ENCODE measurements at places on chromosomes 5 and 9.

- DNase-seq: no peak
Observed at GRCh38 chr9:111876179-111876578, 20.4 kb upstream of the UGCG start.

DNA sequence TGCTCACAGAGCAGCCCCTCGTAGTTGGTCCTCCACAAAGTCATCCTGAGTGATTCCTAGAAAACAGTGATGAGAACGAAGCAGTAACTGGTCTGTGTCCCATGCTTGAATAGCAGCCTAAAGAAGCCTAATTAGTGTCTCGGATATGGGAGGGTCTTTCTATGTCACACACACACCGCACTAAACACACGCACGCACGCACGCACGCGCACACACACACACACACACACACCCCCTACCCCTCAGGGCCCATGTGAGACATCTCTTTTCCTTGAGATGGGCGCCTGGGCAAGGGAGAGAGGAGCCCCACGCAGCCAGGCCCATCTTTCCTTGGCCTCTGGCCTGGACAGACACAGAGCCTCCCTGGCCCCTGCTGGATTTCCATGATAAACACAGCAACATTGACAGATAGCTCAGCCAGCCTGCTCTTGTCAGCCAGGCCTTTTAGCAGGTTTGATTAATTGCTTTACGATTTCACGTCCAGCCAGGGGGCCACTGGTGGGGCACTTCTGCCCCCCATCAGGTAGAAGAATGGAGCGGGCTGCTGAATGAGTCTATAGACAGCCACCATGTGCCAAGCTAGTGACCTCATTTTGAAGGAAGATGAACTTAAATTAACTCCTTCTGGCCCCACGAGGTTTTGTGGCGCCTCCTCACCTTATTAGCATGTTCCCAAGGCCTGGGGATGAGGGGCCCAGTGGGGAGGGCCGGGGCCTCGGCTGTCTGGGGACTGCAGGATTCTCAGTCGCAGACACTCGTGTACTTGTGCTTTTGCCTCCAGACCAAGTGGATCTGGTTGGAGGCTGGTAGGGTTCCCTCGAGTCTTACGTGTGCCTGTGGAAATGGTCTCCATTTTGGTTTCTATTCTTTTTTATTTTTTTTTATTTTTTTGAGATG, 36.2 kb upstream of the PRDM12 start:
- no peak for DNase-seq

- DNase-seq: no peak
Observed at GRCh38 chr5:166581826-166582225, 1709.6 kb upstream of the WWC1 start.

GRCh38 chr9:130789747-130790672, 45.0 kb upstream of the ABL1 start:
- DNase-seq: no peak

GRCh38 chr5:132354381-132355139, 14.9 kb upstream of the SLC22A5 start:
- DNase-seq: no peak

DNA sequence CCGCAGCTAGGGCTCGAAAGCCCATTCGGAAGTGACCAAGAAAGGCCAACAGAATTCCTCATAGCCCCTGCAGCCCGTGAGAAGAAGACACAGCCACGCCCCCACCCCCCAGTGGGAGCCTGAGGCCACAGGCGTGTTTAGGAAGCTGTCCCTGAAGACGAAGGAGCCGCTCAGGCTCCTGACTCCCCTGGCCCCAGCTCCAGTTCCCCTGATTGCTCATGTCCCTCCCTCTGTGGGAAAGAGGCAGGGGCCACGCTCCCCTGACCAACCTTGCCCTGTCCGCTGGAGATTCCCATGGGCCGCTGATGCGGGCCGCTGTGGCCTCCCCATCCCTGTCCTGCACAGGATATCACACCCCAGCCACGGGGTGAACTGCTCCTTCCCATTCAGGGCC, 13.6 kb downstream of the ROPN1L start:
- DNase-seq: no peak

- DNase-seq: no peak
Observed at GRCh38 chr9:69207503-69207902, 33.4 kb downstream of the TJP2 start.

- DNase-seq: no peak
Observed at GRCh38 chr5:7663808-7664207, 187.1 kb downstream of the CFAP90 start.

- DNase-seq: no peak
Observed at GRCh38 chr9:124940521-124940893, 376 bp downstream of the GOLGA1 start.

DNA sequence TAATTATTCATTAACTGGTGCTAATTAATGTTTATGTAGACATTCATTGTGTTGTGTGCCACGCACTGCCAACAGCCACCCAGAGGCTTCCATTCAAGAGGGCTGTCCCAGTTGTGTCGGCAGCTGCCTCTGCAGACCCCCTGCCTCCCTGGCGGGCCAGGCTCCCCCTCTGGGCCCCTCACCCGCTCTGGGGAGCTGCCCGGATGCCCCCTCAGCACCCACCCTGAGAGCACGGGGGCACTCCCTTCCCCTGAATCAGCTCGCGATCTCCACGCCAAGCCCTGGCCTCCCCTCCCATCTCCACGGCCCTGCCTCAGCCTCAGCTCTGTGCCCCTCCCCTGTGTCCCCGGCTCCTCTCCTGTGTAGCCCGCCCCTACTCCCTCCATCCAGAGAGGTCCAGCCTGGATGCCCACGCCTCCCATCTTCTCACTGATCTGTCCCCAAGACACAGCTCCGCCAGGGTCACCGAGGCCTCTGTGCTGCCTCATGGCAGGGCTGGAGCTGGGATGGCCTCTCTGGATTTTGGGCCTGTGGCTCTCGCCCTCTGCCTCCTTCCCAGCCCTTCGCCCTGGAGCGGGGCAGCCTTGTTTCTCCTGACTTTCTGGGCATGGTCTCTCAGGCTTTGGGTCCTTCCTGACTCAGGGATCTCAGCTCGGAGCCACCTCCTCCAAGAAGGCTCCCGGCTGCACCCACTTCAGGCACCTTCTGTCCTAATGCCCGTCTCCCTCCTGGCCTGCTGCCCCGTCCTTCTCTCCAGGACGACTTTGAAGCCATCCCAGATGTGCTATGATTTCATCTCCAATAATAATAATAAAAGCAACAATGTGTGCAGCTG, 16.0 kb upstream of the SLC9A3 start:
- DNase-seq: no peak

DNA sequence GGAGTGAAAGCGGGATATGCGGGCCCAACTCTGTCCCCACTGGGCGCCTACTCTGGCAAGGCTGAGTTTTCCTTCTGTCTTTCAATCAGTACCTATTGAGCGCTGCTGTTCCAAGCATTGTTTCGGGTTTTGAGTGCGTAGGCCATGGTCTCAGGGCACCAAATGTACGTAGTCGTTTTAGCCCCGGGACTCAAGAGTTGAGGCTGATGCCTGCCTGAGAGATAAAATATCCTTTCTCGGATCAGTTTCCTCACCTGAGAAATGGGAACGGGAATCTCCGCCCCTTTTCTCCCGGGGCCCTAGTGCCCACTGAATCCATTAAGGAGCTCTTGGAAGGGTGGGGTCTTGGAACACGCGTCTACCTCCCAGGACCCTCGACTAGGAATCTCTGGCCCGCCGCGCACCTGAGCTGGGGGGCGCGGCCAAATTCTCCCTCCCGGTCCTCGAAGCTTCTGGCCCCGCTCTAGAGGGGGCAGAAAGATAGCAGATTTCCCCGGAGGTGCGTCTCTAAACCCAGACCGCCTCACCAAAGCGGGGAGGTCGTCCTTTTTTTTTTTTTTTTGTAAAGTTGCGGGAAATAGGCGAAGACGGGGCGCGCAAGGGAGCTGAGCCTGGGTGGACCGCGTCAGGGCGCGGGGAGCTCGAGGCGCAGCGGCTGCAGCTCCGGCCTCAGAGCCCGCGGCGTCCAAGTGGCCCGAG, 494 bp upstream of the CXXC5 start:
- DNase-seq: no peak

- no peak for DNase-seq
Observed at GRCh38 chr9:21968331-21969010, 25.7 kb downstream of the CDKN2A start.

DNA sequence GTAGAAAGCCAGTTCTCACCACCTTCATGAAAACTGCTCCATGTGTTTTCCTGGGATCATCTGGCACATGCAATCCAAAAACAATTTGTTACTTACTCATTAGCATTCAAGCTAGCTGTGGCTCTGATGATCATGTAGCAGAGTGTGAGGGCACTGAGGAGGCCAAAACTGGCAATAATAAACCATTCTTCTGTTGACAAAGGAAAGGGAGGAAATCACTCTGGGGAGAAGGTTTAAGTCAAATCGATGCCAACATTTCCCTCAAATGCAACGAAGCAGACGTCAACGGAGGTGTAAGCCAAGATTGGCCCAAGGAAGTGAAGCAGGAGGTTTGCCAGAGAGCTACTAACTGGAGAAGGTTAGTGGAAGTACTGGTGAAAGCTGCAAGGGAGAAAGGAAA, 55.7 kb upstream of the TBC1D9B start:
- no peak for DNase-seq

DNA sequence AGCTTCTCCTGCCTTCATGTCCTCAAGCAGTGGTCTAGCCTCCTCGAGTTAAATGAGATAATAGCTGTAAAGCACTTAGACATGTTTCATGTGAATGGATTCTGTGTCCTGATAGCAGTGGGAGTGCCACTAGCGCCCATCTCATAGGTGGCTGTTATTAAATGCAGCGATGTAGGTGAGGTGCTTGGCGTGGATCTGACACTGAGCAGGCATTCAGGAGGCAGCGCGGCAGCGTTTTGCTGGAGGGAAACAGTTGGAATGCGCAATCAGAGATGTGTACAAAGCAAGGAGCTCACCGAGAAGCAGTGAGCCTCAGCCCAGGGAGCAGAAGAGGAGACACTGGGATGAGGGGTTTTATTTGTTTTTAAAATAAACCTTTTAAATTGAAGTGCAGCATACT, 106.6 kb downstream of the RGS3 start:
- peak; percentile 22 for DNase-seq

DNA sequence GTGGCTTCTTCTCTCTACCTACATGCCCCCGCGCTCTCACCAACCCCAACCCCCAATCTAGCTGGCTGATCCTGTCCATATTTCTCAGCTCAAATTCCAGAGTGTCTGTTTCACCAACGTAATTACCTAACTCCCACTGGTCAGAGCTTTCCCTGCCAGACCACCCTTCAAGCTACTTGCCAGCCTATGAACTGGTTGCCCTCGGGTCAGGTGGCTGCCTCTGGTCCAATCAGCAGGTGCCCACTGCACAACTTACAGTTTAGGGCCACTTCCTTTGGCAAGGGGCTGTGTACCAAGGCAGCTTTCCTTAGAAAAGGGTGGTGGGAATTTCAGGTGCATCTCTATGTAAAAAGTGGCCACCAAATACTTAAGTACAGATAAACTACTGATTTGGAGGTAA, 92.2 kb upstream of the SLC30A5 start:
- DNase-seq: no peak

- no peak for DNase-seq
Observed at GRCh38 chr9:96620832-96621269, 1.2 kb upstream of the CDC14B start.

- no peak for DNase-seq
Observed at GRCh38 chr5:54136516-54137440, 173.6 kb downstream of the ARL15 start.

GRCh38 chr5:176819476-176819875, 9.1 kb downstream of the UNC5A start:
- DNase-seq: no peak

- DNase-seq: no peak
Observed at GRCh38 chr9:137025517-137025966, 2.5 kb downstream of the ABCA2 start.

DNA sequence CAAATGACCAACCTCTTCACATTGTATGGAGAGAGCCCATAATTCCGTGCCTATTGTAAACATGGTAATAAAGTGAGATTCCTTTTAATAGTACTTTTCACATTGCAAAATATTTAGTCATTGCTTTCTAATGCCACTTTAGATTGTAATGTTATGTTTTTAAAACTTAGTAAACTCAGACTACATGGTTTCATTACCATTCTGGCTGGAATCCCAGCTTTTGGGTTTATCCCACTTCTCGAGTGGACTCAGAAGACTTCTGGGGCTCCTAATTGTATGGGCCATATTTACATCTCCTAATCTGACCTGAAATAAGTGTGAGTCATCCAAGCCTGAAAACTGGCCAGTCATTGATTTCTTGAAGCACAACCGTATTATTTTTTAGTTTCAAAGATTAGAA, 217.6 kb downstream of the CAAP1 start:
- DNase-seq: no peak

GRCh38 chr5:31393126-31393525, 138.8 kb downstream of the DROSHA start:
- DNase-seq: no peak

DNA sequence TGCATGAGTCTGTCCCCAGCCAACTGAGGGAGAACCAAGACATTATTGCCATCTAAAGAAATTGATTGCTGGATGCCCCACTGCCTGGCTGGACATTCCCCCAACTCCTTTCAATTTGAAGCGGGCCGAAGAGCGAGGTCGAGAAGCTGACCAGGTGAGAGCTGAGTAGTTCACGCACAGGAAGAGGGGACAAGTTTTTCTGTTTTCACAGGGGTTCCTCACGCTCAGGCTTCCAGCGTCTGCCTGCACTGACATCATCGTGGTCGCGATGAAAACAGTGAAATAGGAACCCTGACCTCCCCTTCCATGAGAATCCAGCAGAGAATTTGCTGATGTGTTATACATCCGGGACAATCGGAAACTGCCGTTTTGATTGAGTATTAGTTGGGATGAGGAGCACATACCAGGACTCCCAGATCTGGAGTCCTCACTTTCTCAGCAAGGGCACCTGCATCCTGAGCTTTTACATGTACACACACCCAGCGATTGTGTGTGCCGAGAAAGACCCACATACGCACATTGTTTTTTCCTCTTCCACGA, 3.1 kb upstream of the DMRT3 start:
- no peak for DNase-seq

DNA sequence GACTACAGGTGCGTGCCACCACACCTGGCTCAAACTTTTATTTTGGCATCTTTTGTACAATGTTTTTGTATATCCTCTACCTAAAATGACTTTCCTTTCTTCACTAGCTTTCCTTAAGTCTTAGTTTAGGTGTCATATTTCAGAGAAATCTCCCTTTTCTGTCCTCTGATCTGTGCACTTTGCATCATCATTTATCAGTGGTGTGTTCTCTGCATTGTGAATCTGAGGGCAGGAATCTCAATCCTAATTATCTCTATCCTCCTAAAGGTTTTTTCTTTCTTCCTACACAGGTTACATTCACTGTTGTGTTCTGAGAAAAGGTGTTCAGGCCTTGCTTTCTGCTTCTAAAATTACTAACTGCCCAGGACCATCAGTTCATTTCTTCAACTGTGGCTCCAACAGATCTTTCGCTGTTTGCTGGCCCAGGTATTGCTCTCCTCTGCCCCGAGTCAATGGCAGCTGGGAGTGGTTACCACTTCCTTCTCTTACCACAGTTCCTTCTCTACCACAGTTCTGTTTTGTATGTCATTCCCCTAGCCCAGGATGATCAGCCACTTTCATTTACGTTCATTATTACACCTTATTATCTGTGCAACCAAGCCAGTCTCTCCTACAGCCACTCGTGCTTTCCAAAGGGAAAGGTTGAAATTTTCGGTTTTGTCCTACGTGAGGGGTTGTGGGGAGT, 14.0 kb downstream of the TGFBR1 start:
- no peak for DNase-seq

GRCh38 chr5:86865256-86865785, 247.6 kb downstream of the COX7C start:
- DNase-seq: no peak

GRCh38 chr5:76716456-76717157, 681 bp downstream of the F2R start:
- DNase-seq: peak; percentile 48

GRCh38 chr5:122909470-122910100, 64.2 kb downstream of the SNX24 start:
- DNase-seq: no peak
